GM23248 (cell line): ENCODE measurements at places on chromosomes 4 and X. TPM values are rescaled to one million over a fixed set of nuclear protein-coding genes. Genes with fewer than 3 reads are reported as not detected.

The MAGEA6 gene
- not detected in 2 replicates for total RNA-seq

- H3K36me3 ChIP-seq, result no peaks in the 10 kb centered on the region
- no peak overlapping the region for H3K27ac ChIP-seq
- no peaks in the 10 kb centered on the region for H3K27me3 ChIP-seq
- DNase-seq, result peak; percentile 46
These were observed 11.3 kb upstream of the ANOS1 start for GRCh38 chrX:8743126-8743732.

- no peak overlapping the region for H3K4me3 ChIP-seq
- H3K27ac ChIP-seq, result no peak overlapping the region
- H3K27me3 ChIP-seq, result no peaks in the 10 kb centered on the region
- no peaks in the 10 kb centered on the region for H3K4me1 ChIP-seq
These were observed 60.4 kb downstream of the MCF2 start for GRCh38 chrX:139647597-139647996.

- no peak overlapping the region for H3K27ac ChIP-seq
- DNase-seq, result no peak
- no peaks in the 10 kb centered on the region for H3K4me1 ChIP-seq
- H3K36me3 ChIP-seq, result no peaks in the 10 kb centered on the region
- H3K27me3 ChIP-seq, result no peaks in the 10 kb centered on the region
These were observed 343.7 kb upstream of the PPP1R2C start for GRCh38 chrX:43121637-43122036.

DNA sequence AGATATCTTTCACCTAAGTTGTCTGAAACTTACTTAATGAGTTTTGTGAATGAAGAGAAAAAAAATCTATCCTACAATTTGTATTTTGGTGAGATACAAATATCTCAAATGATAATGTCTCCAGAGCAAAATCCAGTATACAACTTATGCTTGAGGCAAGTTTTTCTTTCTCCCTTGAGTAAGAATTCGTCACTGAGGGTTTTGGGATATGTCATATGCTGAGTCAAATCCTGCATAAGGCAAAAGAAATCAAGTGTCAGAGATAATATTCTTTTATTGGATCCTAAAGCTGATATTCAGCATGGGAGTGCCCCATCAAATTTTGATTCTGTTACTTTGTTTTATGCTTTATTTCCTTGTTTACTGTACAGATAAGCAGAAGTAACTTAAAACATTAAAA is 1308.6 kb downstream of the ARAP2 start:
- DNase-seq, result no peak
- no peak overlapping the region for H3K4me3 ChIP-seq
- no peaks in the 10 kb centered on the region for H3K36me3 ChIP-seq

DNA sequence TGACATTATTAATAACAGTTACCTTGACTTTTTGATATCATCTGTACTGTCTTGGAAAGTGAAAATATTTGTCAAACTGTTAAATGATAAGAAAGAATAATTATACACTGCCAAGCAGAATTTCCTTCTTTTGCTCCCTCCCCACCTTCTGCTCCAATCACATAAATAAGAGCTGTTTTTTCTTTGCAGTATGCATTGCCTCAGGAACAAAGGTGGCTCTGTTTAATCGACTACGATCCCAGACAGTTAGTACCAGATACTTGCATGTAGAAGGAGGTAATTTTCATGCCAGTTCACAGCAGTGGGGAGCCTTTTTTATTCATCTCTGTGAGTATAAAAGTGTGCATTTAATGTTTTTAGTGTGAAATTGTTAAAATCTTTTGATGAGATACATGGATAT is 66.1 kb downstream of the CCKAR start:
- no peak overlapping the region for H3K27ac ChIP-seq
- peaks cover 7% of the 10 kb centered on the region; the same call in 1 of the 2 replicates for H3K4me1 ChIP-seq
- DNase-seq, result no peak
- peaks cover 39% of the 10 kb centered on the region for H3K36me3 ChIP-seq
- no peaks in the 10 kb centered on the region for H3K27me3 ChIP-seq
- no peak overlapping the region for H3K4me3 ChIP-seq

DNA sequence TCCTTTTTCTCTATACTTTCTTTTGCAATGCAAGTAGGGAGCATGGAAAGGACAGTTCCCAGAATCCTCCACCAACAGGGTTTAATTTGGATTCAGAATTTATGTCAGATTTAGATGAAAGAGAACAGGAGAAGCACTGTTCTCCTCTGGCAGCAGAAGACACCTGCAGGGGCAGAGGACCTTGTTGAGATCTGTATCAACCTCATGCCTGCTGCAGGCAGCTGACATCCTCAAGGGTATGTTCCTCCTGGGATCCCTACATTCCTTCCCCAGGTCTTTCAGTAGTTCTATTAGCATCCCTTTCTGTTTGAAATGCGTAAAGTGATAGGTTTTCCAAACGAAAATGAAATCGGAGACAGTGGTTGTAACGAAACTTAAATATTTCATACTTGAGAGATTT is 10.6 kb upstream of the GUCY1A1 start:
- no peaks in the 10 kb centered on the region for H3K4me1 ChIP-seq
- H3K27ac ChIP-seq, result no peak overlapping the region
- H3K4me3 ChIP-seq, result no peak overlapping the region
- H3K36me3 ChIP-seq, result no peaks in the 10 kb centered on the region
- no peak for DNase-seq

The UGT2B7 gene
- not detected in 2 replicates for total RNA-seq

The ZCCHC18 gene
- total RNA-seq, result 1.4 TPM in 1 of 2 replicates, not detected in the other

The H2BW2 gene
- total RNA-seq, result not detected in 2 replicates

DNA sequence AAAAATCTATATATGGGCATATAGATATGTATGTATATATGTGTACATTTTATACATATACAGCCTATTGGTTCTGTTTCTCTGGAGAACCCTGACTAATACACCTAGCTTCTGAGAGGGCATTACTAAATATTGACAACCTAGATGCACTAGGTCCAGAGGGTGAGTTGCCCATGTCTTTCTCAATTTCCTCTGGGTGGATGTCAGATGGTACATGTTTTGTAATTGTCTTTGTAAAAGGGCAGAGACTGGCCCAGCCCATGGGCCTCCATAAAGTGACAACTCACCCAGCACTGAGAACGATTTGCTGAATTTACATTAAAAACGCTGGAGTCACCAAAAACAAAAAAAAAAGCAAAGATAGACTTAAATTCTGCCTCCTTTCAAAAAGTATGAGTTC is 198.5 kb upstream of the FAM241A start:
- DNase-seq, result no peak
- no peaks in the 10 kb centered on the region for H3K4me1 ChIP-seq
- H3K36me3 ChIP-seq, result no peaks in the 10 kb centered on the region
- no peak overlapping the region for H3K27ac ChIP-seq
- no peaks in the 10 kb centered on the region for H3K27me3 ChIP-seq

GRCh38 chr4:2264481-2265041 is 2.7 kb upstream of the MXD4 start:
- H3K4me3 ChIP-seq, result no peak overlapping the region
- no peak for DNase-seq
- H3K36me3 ChIP-seq, result no peaks in the 10 kb centered on the region
- H3K27me3 ChIP-seq, result no peaks in the 10 kb centered on the region
- H3K27ac ChIP-seq, result no peak overlapping the region

DNA sequence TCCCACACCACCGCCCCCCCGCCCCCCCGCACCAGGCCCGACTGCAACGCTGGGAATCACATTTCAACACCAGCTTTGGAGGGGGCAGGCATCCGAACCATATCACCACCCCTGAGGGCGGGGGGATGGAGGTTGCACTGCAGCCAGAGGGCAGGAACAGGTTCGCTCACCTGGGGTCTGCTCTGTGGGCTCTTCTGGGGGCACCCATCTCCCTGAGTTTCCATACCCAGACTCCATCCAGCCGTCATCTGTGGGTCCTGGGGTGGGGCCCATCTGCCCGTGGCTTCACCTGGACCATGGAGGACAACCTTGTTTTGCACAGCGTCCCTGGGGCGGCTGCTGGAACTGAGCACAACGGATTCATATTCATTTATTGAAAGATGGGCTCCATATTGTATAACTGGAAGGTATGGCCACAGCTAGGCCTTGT is 6.9 kb downstream of the PSAPL1 start:
- no peak for DNase-seq
- H3K4me3 ChIP-seq, result no peak overlapping the region
- H3K36me3 ChIP-seq, result no peaks in the 10 kb centered on the region
- H3K27ac ChIP-seq, result no peak overlapping the region

The PAGE5 gene
- not detected in 2 replicates for total RNA-seq
